ENCODE measurements at places on chromosomes 6 and 20. TPM values are rescaled to one million over a fixed set of nuclear protein-coding genes. Genes with fewer than 3 reads are reported as not detected.

GRCh38 chr6:41269716-41270115 is 16.8 kb downstream of the TREM1 start:
- no peaks in the 10 kb centered on the region for H3K4me1 ChIP-seq
- no peak overlapping the region for H3K27ac ChIP-seq
- no peak for DNase-seq
- no peaks in the 10 kb centered on the region for H3K27me3 ChIP-seq
- no peaks in the 10 kb centered on the region for H3K36me3 ChIP-seq
- no peak overlapping the region for H3K4me3 ChIP-seq

GRCh38 chr6:156280065-156280464 is 497.1 kb upstream of the ARID1B start:
- H3K27me3 ChIP-seq, result no peaks in the 10 kb centered on the region
- no peak for DNase-seq
- H3K36me3 ChIP-seq, result no peaks in the 10 kb centered on the region
- H3K4me1 ChIP-seq, result no peaks in the 10 kb centered on the region
- no peak overlapping the region for H3K27ac ChIP-seq

GRCh38 chr6:84528201-84528600 is 236.2 kb downstream of the TBX18 start:
- H3K4me3 ChIP-seq, result no peak overlapping the region
- H3K27ac ChIP-seq, result no peak overlapping the region
- no peak for DNase-seq

Gene SGK2
- total RNA-seq, result 14.3 TPM

DNA sequence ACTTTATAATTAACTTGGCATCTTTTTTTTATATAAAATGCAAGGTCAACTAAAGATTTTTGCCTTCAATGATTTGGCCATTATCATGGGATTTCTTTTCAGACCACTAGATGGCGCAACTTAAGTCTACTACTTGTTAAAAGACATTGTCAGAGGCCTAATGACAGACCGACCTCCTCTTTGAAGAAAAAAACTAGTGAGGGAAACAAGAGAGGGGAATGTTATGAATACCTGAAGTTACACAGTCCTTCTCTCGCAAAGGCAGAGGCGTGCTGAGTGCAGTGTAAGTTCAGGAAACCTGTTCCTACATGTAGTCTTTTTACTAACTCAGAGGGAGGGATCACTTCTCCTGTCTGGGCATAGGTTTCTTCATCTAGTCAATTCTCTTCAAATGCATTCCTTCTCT is 9.3 kb downstream of the TRAPPC3L start:
- no peak overlapping the region for H3K27ac ChIP-seq
- no peaks in the 10 kb centered on the region for H3K36me3 ChIP-seq
- peaks cover 3% of the 10 kb centered on the region for H3K27me3 ChIP-seq

Gene EPHA7
- total RNA-seq, result 0.26 TPM

DNA sequence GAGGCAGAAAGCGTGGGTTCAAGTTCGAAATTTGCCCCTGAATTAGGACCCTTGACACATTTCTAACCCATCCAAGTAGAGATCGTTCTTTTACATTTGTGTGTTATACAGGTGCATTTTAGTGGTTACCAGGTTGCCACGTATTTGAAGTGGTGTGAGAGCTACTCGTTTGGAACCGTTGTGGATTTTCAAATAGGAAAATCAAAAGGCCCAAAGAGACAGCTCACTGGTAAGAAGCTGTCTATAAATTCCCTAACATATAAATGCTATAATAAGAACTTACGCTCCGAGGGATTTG is 1.6 kb upstream of the REV3L start:
- no peaks in the 10 kb centered on the region for H3K36me3 ChIP-seq
- no peaks in the 10 kb centered on the region for H3K27me3 ChIP-seq
- no peak for DNase-seq
- H3K4me3 ChIP-seq, result no peak overlapping the region
- peak overlapping the region; percentile 99 for H3K27ac ChIP-seq

DNA sequence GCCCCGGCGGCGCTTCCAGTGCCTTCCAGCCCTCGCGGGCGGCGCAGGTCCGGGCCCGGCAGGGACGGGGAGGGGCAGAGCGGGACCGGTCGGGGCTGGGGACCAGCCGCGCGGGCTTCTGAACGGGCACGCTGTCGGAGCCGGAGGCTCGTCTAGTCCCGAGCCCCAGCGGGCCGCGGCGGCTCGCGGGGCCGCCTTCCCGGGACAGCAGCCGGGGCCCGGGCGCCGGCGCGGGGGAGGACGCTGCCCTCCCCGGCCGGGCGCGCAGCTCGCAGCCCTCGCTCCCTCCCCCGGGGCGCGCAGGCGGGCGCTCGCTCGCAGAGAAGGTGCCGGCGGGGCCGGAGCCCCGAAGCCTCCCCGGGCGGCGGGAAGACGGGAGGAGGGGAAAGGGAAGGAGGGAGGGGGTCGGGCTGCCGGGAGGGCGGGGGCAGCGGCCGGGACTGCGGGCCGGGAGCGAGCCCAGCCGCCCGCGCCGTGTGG is 696 bp upstream of the SIRPA start:
- H3K4me1 ChIP-seq, result peaks cover 34% of the 10 kb centered on the region
- no peaks in the 10 kb centered on the region for H3K27me3 ChIP-seq
- H3K36me3 ChIP-seq, result no peaks in the 10 kb centered on the region
- H3K4me3 ChIP-seq, result peak overlapping the region; percentile 6
- peak; percentile 52 for DNase-seq
- peak overlapping the region; percentile 70 for H3K27ac ChIP-seq

DNA sequence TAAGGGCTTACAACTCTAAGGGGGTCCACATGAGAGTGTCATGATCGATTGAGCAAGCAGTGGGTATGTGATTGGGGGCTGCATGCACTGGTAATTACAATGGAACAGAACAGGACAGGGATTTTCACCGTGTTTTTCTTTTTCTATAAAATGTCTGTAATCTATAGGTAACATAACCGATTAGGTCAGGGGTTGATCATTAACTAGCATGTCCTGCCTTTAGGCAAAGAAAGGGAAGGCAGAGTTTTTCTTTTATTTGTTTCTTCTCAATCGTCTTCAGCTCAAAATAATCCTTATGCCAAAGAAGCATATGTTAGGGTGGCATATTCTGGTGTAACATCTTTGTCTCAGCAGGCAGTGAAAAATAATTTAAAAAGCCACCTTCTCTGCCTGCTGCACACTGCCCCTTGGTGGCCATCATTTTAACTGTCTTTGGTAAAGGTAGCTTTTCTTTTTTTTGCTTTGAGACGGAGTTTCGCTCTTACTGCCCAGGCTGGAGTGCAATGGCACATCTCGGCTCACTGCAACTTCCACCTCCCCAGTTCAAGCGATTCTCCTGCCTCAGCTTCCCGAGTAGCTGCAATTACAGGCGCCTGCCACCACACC is 9.7 kb upstream of the CEP43 start:
- no peak overlapping the region for H3K27ac ChIP-seq
- no peaks in the 10 kb centered on the region for H3K36me3 ChIP-seq
- no peak overlapping the region for H3K4me3 ChIP-seq
- no peaks in the 10 kb centered on the region for H3K4me1 ChIP-seq

GRCh38 chr6:111478064-111478476 is 4.9 kb downstream of the REV3L start:
- H3K27me3 ChIP-seq, result no peaks in the 10 kb centered on the region
- no peak overlapping the region for H3K4me3 ChIP-seq
- H3K4me1 ChIP-seq, result peaks cover 33% of the 10 kb centered on the region
- DNase-seq, result no peak
- H3K36me3 ChIP-seq, result no peaks in the 10 kb centered on the region
- H3K27ac ChIP-seq, result no peak overlapping the region

Gene SMLR1
- 0.52 TPM for total RNA-seq

DNA sequence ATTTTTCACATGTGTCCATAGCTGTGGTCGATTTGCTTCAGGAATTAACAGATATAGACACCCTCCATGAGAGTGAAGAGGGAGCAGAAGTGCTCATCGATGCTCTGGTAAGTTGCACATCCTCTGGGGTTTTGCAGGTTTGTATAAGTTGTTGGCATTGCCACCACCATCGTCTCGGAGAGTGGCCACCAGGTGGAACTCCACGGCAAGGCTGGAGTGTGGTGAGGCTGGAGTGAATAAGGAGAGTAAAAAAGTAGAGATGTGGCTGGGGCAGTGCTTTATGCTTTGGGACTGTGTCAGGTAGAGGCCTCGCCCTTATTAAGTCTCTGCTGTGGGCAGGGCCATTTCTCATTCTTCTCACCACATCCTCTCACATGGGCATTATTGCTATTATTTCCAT is 63.7 kb downstream of the CTNNBL1 start:
- H3K4me1 ChIP-seq, result no peaks in the 10 kb centered on the region
- H3K27me3 ChIP-seq, result no peaks in the 10 kb centered on the region
- H3K27ac ChIP-seq, result no peak overlapping the region
- H3K4me3 ChIP-seq, result no peak overlapping the region
- no peaks in the 10 kb centered on the region for H3K36me3 ChIP-seq

DNA sequence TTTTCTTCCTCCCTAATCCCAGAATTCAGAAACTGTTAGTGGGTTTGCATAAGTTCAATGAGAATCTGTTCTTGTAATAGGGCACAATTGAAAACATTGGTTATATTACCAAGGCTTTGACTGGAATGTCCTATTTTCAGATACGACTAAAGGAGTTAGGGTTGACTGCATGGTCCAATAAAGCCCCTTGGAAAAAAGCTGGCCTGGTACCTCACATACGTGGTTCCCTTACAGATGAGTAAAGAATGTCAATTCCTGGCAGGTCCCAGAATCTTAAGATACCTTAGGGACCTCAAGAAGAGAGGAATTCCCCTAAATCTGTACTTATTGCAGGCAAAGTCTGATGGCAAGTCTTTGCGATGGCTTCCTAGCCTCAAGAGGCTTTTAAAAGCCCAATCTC is 4.6 kb downstream of the PPDPF start:
- no peak for DNase-seq
- H3K4me1 ChIP-seq, result peaks cover 15% of the 10 kb centered on the region
- H3K27me3 ChIP-seq, result no peaks in the 10 kb centered on the region
- no peaks in the 10 kb centered on the region for H3K36me3 ChIP-seq
- no peak overlapping the region for H3K27ac ChIP-seq

- peaks cover 13% of the 10 kb centered on the region for H3K4me1 ChIP-seq
- no peak overlapping the region for H3K27ac ChIP-seq
- DNase-seq, result no peak
Measured at GRCh38 chr20:23407781-23408464, 13.4 kb downstream of the NAPB start.

DNA sequence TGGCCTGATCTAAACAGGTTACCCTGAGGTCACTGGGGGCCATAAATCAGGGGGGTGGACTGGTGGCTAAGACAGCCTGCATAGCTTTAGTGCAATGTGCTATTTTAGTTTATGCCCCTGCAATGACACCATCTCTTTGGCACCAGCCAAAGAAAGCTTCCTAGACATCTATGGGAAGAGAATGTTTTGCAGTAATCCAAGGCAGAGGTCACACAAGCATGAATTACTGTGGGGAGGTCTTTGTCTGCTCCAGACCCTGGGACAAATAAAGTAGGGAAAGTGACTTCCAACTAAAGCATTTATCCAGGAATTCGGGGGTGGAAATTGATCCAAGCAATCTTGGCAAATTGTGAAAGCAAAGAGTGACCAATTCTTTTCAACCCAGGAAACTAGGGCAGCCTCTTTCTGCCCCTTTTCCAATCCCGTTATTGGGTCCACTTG is 5.3 kb downstream of the RIPOR2 start:
- no peak for DNase-seq
- no peak overlapping the region for H3K27ac ChIP-seq
- no peaks in the 10 kb centered on the region for H3K27me3 ChIP-seq
- H3K4me1 ChIP-seq, result no peaks in the 10 kb centered on the region

DNA sequence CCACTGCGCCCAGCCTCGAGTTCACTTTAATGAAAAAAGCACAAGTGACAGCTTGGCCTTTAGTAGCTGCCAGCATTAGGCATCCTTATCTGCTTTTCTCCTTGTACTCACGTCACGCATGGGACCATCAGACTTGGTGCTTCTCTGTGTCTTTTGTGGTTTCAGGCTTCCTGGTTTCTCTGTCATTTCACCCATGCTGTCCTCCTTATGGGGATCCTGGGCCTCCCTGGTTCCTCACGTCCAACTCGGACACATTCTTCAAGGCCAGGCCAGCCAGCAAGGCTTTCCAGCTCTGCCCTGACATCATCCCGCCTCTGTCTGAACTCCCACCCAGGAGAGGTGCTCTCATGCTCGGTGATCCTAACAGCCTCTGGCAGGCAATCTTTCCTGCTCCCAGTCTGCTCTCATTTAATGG is 83.2 kb downstream of the TIAM2 start:
- H3K36me3 ChIP-seq, result no peaks in the 10 kb centered on the region
- no peak for DNase-seq
- H3K4me1 ChIP-seq, result peaks cover 11% of the 10 kb centered on the region
- H3K27ac ChIP-seq, result no peak overlapping the region
- no peak overlapping the region for H3K4me3 ChIP-seq
- H3K27me3 ChIP-seq, result no peaks in the 10 kb centered on the region

Gene BMP5
- 0.99 TPM for total RNA-seq

Gene HLA-DPB1
- total RNA-seq, result 41.2 TPM

GRCh38 chr6:126662966-126663365 is 323.1 kb downstream of the CENPW start:
- no peaks in the 10 kb centered on the region for H3K27me3 ChIP-seq
- no peak overlapping the region for H3K27ac ChIP-seq
- H3K36me3 ChIP-seq, result no peaks in the 10 kb centered on the region
- H3K4me3 ChIP-seq, result no peak overlapping the region
- DNase-seq, result no peak

GRCh38 chr6:28235912-28236452 is 10.9 kb downstream of the ZSCAN9 start:
- no peak overlapping the region for H3K4me3 ChIP-seq
- DNase-seq, result no peak
- no peaks in the 10 kb centered on the region for H3K4me1 ChIP-seq
- no peaks in the 10 kb centered on the region for H3K36me3 ChIP-seq
- no peak overlapping the region for H3K27ac ChIP-seq

Gene PCK1
- 33.3 TPM for total RNA-seq

Gene IL20RA
- 23.7 TPM for total RNA-seq

DNA sequence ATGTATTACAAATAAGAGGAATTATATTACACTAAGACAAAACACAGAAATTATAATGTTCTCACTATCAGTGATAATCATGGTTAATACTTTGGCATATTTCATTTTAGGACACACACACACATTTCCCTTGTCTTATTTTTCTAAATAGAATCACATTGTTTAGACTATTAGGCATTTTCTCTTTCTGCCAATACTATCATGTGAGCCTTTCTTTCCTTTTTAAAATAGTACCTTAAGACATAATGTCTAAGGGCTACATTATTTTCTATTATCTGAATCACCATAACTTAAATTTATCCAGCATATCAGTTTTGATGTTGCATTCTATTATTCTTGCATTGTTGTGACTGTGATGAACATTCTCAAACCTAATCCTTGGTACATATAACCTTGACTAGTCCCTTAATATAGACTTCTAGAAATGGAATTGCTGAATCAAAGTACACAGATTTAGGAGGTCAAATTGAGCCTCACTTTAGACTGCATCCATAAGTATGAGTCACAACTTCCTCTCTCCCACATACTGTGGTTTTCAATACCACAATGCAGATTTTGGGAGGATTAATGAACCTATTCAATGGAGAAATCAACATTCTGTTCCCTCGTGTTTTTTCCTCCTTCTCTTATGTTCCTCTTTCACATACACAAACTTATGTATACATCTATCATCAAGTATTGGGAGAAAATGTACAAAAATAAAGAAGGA is 212.6 kb downstream of the MOXD1 start:
- no peak overlapping the region for H3K27ac ChIP-seq
- no peak overlapping the region for H3K4me3 ChIP-seq
- no peaks in the 10 kb centered on the region for H3K27me3 ChIP-seq
- no peaks in the 10 kb centered on the region for H3K4me1 ChIP-seq

- no peak overlapping the region for H3K27ac ChIP-seq
- DNase-seq, result no peak
- H3K36me3 ChIP-seq, result no peaks in the 10 kb centered on the region
- no peaks in the 10 kb centered on the region for H3K27me3 ChIP-seq
- H3K4me3 ChIP-seq, result no peak overlapping the region
Measured at GRCh38 chr6:157645201-157645795, 177.7 kb upstream of the SNX9 start.

All from body of pancreas (tissue), 4 donors.